ENCODE measurements at places on chromosomes 6 and 20.

DNA sequence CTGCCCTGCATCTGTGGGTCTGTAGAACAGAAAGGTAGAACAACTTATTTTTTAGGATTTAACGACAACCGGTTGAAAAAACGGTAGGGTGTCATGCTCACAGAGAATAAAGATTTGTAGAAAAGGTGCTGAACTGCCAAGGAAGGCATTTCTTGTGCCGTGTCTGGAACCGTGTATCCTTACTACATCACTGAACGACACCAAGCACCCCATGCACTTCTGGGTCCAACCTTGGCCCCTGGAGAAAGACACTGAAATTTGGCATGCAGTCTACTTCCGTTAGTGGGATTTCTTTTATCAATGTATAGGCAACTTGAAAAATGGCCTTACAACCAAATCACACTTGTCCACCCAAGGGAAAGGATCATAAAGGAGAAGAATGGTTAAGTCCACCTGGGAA, 145.5 kb downstream of the ZMYND8 start:
- no peak for DNase-seq

DNA sequence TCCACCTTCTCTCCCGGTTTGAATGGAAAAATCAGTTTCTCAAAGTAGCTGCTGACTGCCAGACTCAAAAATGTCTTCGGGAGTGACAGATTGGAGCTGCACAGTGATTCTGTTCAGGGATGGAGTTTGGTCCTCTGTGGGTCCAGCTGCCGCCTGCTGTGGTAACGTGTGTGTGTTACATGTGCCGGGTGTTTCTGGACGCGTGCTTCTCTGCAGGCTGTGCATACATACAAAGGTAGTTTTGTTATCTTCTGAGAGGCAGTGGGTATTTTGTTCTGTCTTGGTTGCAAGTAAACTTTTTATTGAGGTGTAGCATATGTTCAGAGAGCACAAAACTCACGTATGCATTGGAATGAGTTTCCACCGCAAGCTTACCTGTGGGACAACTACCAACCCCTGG, 41.3 kb upstream of the NAA20 start:
- no peak for DNase-seq

GRCh38 chr6:122042380-122042779, 357.1 kb upstream of the HSF2 start:
- no peak for DNase-seq

DNA sequence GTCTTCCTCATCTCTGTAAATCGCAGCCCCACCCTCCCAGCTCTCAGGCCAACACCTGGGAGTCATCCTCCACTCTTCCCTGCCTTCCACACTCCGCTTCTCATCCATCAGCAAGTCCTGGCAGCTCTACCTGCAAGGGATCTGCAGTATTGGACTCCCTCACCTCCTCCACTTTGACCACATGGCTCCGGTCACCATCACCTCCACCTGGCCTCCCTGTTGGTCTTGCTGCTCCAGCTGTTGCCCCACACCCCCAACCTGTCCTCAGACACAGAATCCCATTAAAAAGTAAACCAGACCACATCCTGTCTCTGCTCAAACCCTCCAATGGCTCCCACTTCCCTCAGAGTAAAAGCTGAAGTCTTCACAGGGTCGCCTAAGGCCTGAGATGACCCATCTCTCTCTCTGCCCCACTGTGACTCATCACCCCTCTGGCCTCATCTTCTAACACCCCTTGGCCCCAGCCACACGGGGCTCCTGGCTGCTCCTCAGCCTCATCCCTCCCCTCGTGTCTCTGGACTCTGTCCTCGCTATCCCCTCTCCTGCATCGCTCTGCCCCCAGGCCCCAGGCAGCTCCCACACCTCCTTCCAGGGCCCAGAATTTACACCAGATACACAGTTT, 185.1 kb upstream of the SULF2 start:
- peak; percentile 39 for DNase-seq

GRCh38 chr6:142376115-142376514, 74.3 kb downstream of the ADGRG6 start:
- DNase-seq: no peak

DNA sequence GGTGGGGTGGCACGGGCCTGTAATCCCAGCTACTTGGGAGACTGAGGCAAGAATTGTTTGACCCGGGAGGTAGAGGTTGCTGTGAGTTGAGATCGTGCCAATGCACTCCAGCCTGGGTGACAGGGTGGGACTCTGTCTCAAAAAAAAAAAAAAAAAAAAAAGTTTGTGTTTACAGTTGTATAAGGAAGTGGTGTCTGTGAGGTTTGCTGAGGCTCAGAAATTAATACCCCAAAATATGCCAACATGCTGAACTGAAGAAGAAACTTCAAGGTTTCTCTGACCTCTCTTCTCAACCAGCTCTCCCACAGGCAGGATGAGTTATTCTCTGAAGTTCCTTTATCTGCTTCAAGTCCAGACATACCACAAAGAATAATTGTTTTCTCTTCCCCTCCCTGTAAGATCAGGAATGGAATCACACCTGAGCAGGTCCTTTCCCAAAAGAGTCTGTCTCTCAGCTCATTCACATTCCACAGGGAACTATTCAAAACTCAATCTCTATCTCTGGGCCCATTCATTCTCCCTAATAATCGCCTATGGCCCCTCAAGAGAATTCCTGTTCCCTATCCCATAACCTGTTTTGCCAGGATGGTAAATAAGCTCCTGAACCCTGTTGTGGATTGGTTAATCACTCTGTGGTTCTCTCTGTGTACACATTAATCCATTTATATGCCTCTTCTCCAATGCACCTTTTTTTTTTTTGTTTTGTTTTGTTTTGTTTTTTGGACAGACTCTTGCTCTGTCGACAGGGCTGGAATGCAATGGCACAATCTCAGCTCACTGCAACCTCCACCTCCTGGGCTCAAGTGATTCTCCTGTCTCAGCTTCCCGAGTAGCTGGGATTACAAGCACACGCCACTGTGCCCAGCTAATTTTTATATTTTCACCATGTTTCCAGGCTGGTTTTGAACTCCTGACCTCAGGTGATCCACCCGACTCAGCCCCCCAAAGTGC, 17.4 kb upstream of the KIFC1 start:
- DNase-seq: no peak

Measured in suppressor macrophage treated with lipopolysaccharide for 1 hour (primary cell).